ENCODE measurements at places on chromosomes 12 and 14.

- no peak for DNase-seq
Measured at GRCh38 chr12:98483621-98484503, 31.5 kb upstream of the TMPO start.

DNA sequence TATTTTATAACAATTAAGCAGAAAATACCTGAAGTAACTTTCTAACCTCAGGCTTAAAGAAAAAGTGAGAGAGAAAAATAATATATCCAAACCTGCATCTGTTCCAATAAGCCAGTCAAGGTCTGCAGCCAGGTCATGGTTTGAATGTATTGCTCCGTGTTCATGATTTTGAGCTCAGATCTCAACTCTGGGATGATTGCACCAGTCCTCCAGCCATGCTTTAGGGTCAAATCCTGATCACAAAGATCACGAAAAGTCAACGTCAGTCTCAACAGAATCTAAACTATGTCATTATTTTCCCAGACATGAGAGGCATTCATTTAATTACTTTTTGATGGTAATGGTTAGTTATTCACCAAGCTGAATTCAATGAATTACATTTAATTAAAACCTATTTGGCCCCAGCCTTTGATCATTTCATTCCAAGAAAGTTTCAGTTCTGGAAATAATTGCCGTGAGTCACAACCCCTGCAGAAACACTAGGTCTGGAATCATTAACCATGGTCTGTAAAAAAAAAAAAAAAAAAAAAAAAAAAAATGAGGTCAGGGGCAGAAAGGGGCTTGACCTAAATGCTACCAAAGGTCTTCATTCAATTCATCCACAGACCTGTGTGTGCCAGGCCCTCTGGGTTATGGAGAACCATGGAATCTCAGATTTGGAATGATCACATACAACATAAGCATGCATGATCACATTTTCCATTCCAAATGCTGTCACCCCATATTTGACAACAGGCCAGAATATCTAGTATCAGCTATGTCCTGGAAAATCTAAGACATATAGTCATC, 55.6 kb downstream of the NT5DC3 start:
- no peak for DNase-seq

- DNase-seq, result no peak
Measured at GRCh38 chr14:96176275-96176674, 28.4 kb upstream of the BDKRB2 start.

- no peak for DNase-seq
Measured at GRCh38 chr12:114697243-114697716, 13.3 kb upstream of the TBX3 start.

GRCh38 chr12:52070185-52070925, 577 bp downstream of the ATG101 start:
- DNase-seq, result no peak
